MV-4-11 (cell line): ENCODE measurements at places on chromosomes 3 and 15.
A peak's percentile ranks its signal among the peaks of the same experiment; 100 is the strongest.

- no peak for DNase-seq
These were observed 340.7 kb upstream of the C2CD4B start for GRCh38 chr15:62505762-62506161.

- no peak for DNase-seq
These were observed 69.8 kb upstream of the WNT5A start for GRCh38 chr3:55556619-55557537.

GRCh38 chr15:73755481-73755880, 2.3 kb upstream of the INSYN1 start:
- no peak for DNase-seq

DNA sequence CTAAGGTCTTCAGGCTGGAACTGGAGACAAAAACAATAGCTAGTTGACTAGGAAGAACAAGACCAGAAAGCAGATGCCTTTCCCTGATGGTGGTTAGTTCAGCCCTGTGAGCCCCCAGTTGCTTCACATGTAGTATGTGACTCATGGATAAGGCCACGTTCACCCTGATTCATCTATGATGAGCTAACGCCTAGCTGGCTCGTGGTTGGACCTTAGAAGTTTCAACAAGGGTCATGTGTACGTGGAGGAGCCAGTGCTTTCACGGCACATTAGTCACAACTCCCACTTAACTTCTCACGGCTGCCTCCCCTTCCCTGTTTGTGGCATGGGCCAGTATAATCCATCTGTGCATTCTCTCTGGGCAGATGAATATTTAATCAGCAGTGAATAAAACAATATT, 20.6 kb downstream of the COL8A1 start:
- DNase-seq, result peak; percentile 83

DNA sequence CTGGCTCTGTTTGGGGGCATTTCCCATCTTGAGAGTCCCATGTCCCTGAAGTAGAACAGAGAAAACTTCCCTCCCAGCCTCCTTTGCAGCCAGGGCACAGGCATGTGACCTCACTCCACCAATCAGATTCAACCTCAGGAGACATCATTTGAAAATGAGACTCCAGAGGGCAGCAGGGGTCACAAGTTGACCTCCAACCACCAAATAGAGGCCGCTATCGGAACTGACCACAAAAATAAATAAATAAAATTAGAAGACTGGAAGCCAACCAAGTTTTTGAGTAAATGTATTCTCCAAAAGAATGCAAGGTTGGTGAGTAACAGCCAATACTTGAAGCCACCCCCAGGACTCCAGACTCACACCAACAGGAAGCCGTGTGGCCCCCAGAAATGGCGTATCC, 106.5 kb downstream of the CHSY1 start:
- no peak for DNase-seq

- peak; percentile 75 for DNase-seq
These were observed 10.4 kb downstream of the TEX264 start for GRCh38 chr3:51681453-51681852.

DNA sequence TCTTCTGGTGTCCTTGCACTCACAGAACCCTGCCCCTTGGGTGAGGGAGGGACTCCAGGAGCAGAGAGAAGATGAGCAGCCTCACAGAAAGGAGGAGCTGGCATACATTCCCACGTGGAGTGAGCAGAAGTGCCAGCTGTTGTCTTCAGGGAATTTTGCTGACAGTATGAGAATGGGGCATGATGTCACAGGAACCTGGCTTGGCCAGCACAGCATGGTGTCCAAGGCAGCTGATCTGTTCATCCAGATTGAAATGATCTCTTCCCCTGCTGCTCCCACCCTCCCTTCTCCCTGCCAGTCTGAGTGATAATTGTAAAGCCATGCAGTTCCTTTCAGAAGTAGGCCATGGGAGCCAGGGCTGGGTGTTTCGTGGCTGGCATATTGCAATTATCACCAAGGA, 53.3 kb downstream of the GJD2 start:
- no peak for DNase-seq
